Naive B cell (primary cell): ENCODE measurements at places on chromosomes 12 and 14. TPM values are rescaled to one million over a fixed set of nuclear protein-coding genes. Genes with fewer than 3 reads are reported as not detected.

DNA sequence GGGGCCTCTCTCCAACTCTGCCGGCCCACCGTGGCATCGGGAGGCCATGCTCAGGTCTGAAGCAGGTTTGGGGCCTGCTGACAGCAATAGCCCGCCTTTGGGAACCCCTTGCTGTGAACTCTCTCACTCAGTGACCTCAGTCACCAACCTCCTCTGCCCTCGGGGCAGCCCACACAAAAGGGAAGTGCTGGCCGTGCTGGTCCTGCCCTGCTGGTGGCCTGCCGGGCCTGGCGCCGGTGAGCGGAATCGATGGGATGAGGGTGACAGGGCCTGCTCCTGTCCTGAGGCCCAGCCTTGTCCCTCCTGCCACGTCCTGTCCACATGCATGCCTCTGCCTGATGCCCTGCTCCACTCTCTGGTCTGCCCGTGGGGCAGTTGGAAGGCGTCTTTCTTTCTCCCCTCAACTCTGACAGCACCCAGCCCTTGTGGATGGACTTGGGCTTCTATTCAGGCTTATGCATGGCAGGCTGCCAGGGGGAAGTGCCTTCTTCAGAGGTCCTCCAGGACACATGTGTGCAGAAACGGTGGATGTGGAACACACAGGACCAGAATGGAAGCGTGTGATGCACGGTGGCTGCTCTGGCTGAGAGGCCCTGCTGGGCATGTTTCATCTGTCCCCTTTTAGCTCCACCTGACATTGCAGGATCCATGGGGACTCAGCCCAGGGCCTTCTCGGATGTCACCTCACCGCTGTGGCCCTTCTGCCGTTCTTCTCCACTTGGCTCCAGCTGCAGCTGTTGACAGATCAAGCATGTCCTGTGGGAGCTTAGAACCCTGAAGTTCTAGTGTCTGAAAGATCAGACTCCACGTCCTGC, 31.9 kb downstream of the IL31 start:
- no peak for DNase-seq

DNA sequence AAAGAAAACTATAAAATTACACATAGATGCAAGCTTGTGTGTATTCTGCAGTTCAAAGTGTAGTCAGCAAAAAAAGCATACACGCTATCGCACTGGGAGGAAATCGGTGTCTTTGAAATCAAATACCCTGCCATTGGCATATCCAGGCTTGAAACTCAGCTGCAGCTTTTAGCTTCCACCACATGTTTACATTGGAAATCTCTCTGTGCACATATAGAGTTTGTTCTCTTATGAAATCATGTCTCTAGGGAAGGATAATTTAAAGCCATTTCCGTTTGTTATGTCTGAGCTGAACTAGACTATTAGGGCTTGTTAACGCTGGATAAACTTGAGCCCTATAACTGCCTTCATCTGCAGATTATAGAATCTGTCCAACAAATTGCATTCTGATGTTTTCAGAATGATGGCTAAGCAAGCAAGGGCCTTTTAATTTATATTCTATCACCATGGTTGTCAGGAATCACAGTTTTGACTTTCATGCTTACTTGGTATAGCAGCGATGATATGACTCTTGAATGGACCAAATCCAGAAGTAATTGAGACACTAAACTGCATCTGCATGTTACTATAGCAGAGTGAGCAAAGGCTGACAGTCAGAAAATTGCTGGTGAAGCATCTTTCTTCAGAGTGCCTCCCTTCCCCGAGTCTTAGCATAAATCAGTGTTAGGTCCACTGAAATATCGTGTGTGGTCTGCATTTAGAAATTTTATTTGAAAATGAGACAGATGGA, 442.8 kb downstream of the ZFP36L1 start:
- DNase-seq: no peak

GRCh38 chr12:131539381-131539780, 171.5 kb upstream of the SFSWAP start:
- no peak for DNase-seq

- no peak for DNase-seq
These were observed 1.4 kb downstream of the KCNMB4 start for GRCh38 chr12:70367258-70368141.

STAC3 gene
- polyA plus RNA-seq: 0.43 TPM

- no peak for DNase-seq
These were observed 2.9 kb downstream of the RNF212B start for GRCh38 chr14:23240661-23241060.

- no peak for DNase-seq
These were observed at the start of gene IFNG for GRCh38 chr12:68159681-68160304. Gene IFNG, minus strand, starts transcription at chr12:68159740. Its CDS starts 125 bp downstream, at chr12:68159615.

GRCh38 chr12:48019639-48020265, 15.5 kb upstream of the COL2A1 start:
- DNase-seq: no peak

PRH2 gene
- not detected for polyA plus RNA-seq

DNA sequence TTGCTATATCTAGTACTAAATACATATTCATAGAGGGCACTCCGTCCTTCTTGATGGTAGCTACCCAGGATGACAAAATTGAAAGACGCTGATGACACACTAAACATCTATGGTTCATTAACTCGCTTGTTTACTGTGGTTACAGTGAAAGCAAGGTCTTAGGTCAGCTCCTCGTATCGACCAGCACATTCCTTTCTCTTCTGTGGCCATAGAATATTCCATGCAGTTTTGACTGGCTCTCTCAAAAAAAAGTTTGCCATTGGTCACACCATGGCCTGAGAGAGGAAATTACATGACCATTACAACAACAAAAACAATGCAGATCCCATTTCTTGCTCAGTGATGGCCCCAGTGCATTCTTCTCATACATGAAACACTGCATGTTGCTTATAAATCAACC, 411.4 kb upstream of the SOX5 start:
- no peak for DNase-seq

SPX gene
- polyA plus RNA-seq: not detected

- no peak for DNase-seq
These were observed 210.6 kb upstream of the ABCD2 start for GRCh38 chr12:39830171-39830570.

GRCh38 chr14:93009471-93010129, 86.7 kb downstream of the CHGA start:
- DNase-seq: no peak

GRCh38 chr12:126233625-126234024, 1168.4 kb downstream of the AACS start:
- no peak for DNase-seq

GRCh38 chr14:100339766-100340422, 16.8 kb downstream of the SLC25A47 start:
- no peak for DNase-seq

- DNase-seq: no peak
These were observed 30.8 kb downstream of the TTC7B start for GRCh38 chr14:90785471-90785870.

GRCh38 chr12:54523637-54524036, 25.8 kb upstream of the PDE1B start:
- DNase-seq: no peak

GRCh38 chr12:45655743-45656142, 73.8 kb upstream of the ARID2 start:
- no peak for DNase-seq

SNRPF gene
- 51.9 TPM for polyA plus RNA-seq

RTL1 gene
- polyA plus RNA-seq: not detected

DNA sequence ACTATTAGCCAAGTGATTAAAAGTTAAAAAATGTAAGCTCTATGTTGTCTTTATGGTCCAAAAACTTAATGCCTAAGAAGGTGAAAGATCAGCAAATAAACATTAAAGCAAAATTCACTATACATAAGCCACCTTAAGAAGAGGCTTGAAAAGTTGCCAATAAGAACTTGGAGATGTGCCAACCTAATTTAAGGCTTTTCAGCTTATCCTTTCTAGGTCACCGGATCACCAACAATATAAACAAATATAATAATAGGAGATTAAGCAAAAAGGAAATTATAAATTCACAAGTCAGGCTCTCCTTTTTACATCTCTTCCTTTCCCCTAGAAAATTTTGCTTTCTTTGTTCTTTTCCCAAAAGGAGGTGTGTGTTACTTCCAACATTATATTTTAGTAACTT, 30.9 kb downstream of the SLC2A3 start:
- no peak for DNase-seq

DNA sequence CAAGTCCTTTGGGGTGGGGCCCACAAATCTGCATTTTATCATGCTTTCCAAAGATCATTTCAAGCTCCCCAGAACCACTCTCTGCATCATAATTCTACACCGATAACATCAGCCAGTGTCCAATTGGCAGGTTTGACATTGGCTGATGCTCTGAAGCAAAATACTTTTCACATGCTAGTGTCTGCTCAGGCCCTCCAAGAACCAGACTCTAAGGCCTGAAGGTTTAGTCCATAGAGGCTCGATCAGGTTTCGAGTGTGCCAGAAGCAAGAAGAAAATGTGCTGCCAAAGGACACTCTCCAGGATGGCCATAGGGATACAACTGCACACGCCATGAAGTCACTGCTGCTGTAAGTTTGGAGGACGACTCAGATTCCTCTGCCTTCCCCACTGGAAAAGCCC, 280.3 kb downstream of the KSR2 start:
- no peak for DNase-seq

MYH6 gene
- not detected for polyA plus RNA-seq

KRT75 gene
- polyA plus RNA-seq: not detected

C12orf42 gene
- polyA plus RNA-seq: 37.0 TPM

BCAT1 gene
- 2.5 TPM for polyA plus RNA-seq

CTSG gene
- not detected for polyA plus RNA-seq

DNA sequence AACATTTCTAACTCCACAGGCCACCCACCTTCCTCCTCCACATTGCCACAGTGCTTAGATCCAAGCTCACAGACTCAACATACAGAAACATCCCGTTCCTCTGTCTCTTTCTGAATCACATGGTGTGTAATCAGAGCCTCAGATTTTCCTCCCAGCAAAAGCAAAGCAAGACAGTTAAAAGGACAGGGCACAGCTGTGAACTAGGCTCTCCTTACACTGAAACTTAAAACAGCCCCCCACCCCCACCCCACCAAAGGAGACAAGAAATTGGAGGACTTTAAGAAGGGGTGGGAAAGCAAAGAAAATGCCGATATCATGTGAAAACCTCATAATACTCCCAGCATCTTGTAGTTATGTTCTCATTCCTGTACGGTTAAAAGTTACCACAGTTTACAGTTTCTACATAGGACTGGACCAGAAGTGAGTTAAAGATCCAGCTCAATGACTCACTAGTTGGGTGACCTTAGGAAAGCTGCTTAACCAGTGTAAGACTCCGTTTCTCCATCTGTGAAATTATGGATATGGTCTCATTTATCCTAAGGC, 4.8 kb downstream of the YBX3 start:
- no peak for DNase-seq

DNA sequence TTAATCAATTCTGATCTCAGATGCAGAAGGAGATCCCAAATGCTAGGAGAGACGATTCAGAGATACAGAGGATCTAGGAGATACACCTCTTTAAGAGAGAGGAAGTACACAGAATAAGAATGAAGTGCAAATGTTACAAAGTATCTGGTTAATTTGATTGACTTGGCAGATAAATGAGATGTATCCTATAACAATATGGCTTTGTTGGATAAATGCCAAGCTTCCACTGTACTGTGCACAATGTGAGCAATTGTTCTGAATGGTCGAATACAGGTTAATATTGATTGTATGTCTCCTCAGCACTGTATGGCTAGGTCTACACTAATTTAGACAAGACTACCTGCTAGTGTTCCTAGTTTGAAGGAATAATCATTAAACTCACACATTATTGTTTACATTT, 119.6 kb upstream of the PTPRB start:
- no peak for DNase-seq
